ENCODE measurements at places on chromosomes 2 and 18. TPM values are rescaled to one million over a fixed set of nuclear protein-coding genes. Genes with fewer than 3 reads are reported as not detected.

- DNase-seq = no peak
Measured at GRCh38 chr18:58009166-58009565, 34.9 kb upstream of the NEDD4L start.

- DNase-seq = no peak
Measured at GRCh38 chr18:49487711-49488310, 777 bp upstream of the C18orf32 start.

GRCh38 chr2:54081574-54081973 is 33.8 kb upstream of the ACYP2 start:
- DNase-seq = no peak

- DNase-seq = no peak
Measured at GRCh38 chr18:75679331-75679730, 251.8 kb upstream of the SMIM21 start.

GRCh38 chr2:164306872-164307271 is 314.4 kb downstream of the GRB14 start:
- DNase-seq = no peak

DNA sequence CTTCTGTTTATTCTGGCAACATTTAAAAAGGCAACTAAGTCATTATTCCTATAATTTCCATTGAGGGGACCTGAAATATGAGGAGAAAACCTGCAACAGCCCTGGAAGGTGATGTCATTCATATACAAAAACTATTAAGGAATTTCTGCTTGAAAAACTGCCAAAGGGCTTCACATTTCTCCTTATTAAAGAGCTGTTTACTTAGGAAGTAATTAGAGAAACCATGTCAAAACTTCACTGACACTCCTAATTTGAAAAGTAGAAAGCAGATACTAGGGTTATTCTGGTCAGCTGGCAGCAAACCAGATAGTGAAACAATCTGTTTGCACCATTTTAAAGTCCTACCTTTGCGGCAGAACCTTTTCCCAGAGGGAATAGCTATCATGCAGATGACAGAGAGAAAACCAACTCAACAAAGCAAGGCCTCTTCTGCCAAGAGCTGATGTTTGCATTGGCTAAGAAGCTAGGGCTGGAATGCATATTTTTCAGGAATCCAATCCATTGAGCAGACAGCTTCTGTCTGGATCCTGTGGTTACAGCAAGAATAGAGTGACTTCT is 592.2 kb upstream of the SYT4 start:
- DNase-seq = no peak

- no peak for DNase-seq
Measured at GRCh38 chr2:96783388-96783787, 22.7 kb downstream of the CNNM4 start.

GRCh38 chr2:235168174-235168979 is 216.6 kb downstream of the SH3BP4 start:
- no peak for DNase-seq

DNA sequence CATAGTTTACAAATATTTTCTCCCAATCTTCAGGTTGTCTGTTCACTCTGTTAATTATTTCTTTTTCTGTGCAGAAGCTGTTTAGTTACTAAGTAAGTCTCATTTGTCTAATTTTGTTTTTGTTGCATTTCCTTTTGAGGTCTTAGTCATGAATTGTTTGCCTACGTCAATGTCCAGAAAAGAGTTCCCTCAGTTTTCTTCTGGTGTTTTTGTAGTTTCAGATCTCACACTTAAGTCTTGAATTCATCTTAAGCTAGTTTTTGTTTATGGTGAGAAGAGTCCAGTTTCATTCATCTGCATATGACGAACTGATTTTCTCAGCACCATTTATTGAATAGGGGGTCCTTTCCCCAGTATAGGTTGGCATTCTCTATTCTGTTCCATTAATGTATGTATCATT is 1252.2 kb upstream of the TMEFF2 start:
- no peak for DNase-seq

GRCh38 chr2:39266139-39266805 is 22.5 kb upstream of the CDKL4 start:
- peak; percentile 7 for DNase-seq

DNA sequence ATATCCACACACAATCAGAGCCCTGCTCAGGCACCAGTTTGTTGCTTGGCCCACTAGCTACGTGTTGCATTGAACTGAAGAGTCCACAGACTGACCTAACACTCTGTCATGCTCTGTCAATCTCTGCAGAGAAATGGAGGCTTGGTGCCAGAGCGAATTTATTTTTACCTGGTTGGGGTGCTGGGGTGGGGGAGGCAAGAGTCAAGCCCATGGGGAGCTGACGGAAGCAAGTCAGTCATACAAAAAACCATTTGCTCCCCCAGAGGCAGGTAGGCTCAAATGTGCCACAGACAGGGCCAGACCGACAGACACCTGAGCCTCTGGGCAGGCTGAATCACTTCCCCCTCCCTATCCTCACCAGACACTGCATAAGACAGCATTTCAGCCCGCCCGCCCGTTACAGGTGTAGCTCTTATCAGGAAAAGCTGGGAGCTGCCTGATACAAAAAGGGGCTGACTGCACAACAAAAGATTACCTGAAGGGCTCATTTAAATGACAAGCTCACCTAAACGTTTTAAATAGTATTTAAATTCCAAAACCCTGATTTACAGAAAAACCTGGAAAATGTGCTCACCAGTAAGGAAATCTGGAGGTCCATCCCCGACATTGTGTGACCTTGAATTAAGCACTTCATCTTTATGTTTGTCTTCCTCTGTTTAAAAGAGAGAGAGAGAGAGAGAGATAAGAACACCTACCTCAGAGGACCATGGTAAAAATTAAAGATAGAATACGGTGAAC is 2.1 kb upstream of the PCBP1 start:
- DNase-seq = peak; percentile 85

DNA sequence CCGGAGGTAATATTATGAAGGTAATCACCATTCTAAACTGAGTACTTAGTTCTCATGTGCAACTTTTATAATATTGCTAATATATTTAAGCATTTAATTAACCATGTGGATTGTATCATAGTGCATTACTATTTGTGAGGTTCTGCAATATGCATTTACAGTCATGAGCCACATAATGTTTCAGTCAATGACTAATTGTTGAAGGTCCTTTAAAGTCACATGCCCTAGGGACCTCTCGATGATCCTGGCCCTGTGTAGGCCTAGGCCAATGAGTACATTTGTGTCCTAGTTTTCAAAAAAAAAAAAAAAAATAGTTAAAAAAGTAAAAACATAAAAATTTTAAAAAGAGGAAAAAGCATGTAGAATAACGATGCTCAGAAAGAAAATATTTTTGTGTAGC is 298.0 kb downstream of the DSEL start:
- DNase-seq = no peak

- DNase-seq = no peak
Measured at GRCh38 chr18:21761471-21762115, 21.0 kb downstream of the MIB1 start.

DNA sequence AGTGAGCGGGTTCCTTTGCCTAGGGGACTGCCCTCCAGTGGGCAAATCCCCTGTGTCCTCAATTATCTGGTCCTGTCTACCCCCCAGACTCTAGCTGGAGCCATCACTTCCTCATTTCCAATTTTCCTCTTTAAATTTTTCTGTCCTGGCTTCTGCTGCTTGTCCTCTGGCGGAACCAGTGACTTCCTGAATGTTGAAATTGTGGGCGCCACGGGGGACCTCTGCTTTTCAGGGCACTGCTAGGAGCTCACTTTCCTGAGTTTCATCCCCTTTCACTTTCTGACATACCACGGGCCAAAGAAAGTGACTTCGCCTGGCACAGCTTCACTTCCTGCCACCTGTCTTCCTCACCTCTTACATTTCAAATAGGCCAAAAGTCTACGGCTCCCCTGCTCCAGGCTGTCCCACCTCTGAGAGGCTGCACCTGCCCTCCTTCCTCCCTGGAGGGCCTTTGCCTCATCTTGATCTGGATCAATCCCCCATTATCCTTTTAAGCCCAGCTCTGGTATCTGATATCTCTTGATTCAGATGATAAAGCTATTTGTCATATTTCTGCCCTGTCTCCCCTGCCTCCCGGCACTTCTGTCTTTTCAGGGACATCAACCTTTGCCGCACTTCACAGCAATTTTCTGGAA is 1.4 kb upstream of the MARCO start:
- no peak for DNase-seq

- DNase-seq = no peak
Measured at GRCh38 chr2:33729353-33729752, 130.3 kb upstream of the FAM98A start.

DNA sequence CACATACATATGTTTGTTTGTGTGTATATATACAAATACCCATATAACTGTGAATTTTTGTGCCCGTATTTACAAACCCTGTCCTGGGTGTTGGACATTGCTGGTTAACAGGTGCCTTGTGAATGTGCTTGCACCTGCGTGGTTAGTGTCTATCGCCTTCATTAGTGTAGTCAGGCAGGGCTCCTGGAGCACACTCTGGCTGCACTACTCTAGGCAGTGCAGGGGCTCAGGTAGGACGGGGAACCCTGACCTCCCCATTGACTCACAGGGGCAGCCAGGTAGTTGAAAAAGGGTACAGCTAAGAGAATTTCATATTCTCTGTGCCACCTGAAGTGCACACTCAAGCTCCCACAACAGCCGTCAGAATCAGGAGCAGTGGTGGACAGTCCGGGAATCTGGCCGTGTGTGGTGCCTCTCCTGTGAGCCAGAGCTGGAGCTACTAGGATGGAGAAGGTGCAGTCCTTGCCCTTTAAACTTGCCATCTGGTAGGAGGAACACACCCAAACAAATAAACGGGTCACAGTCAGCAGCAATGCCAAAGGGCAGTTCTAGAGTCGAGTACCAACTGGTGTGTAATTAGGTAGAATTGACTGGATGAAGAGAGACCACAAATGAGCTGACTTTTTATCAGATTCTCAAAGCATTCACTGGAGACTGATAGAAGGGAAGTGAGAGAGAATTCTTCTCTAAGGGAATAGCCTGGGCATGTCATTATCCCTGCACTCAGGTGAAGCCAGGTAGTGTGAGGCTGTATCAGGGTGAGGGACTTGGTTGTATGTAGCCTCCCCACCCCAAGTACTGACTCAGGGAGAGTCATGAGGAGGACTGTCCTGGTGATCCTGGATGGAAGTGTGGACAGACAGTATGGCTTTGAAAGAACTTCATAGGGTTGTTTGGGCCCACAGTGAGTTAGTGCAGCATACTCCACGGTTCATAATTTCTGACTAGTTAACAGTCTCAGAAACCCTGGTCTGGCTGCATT is 44.1 kb downstream of the FARP2 start:
- no peak for DNase-seq

- DNase-seq = no peak
Measured at GRCh38 chr2:122927197-122927596, 1097.9 kb upstream of the CNTNAP5 start.

- no peak for DNase-seq
Measured at GRCh38 chr2:33222309-33222708, 254.1 kb upstream of the RASGRP3 start.

- DNase-seq = no peak
Measured at GRCh38 chr2:240135706-240136012, 446 bp downstream of the COPS9 start.

Gene PROKR1
- 0.09 TPM for total RNA-seq

Gene E2F6
- total RNA-seq = 14.7 TPM

Gene CPLX4
- not detected for total RNA-seq

Gene LRATD1
- not detected for total RNA-seq

Gene DPP10
- not detected for total RNA-seq

Gene FSHR
- total RNA-seq = not detected

Gene RIT2
- total RNA-seq = not detected

Gene DNAJC10
- 78.4 TPM for total RNA-seq

Gene DCC
- not detected for total RNA-seq

Gene CCDC148
- total RNA-seq = not detected

Gene RUFY4
- not detected for total RNA-seq

Gene TWIST2
- total RNA-seq = not detected

Gene MLPH
- not detected for total RNA-seq

Gene LAMA3
- total RNA-seq = not detected

Gene DSC2
- total RNA-seq = not detected

Gene UGT1A9
- total RNA-seq = not detected

Gene ZNF892
- total RNA-seq = 4.3 TPM

Gene ATOH8
- total RNA-seq = not detected

Gene ATG4B
- 79.0 TPM for total RNA-seq

Gene DPP4
- 14.6 TPM for total RNA-seq

Gene SLC9A4
- not detected for total RNA-seq

Data from CD8-positive, alpha-beta memory T cell (primary cell).